ENCODE measurements at places on chromosomes 6 and 20.

- H3K27ac ChIP-seq: peak overlapping the region; percentile 17
- H3K36me3 ChIP-seq: no peaks in the 10 kb centered on the region
- DNase-seq: no peak
- H3K4me3 ChIP-seq: no peak overlapping the region
- no peaks in the 10 kb centered on the region for H3K27me3 ChIP-seq
Measured at GRCh38 chr6:33728438-33728837, 16.9 kb upstream of the UQCC2 start.

DNA sequence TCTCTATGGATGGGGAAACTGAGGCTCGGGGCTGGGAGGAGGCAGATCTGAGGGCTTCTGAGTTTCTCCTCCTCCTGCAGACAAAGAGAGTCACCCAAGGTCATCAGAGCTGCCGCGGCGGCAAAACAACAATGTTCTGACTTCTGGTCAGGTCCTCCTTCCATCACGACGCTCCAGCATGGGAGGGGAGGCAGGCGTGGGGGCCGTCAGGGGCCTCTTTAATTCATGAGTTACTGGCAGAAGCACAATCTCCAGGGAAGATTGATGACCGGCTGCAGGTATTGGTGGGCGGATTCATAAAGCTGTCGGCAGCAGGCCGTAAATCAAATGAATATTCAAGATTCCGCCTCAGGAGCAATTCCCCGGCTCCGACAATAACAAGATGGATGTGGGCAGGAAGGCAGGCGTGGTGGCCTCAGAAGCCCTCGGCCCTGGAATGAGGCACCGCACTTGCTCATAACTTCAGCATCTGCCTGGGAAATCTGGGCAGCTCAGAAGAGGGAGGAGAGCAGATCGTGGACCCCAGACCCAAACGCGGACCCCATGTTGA, 19.1 kb downstream of the PCK1 start:
- no peak overlapping the region for H3K4me3 ChIP-seq
- H3K4me1 ChIP-seq: peaks cover 14% of the 10 kb centered on the region
- DNase-seq: no peak
- H3K27me3 ChIP-seq: no peaks in the 10 kb centered on the region
- no peaks in the 10 kb centered on the region for H3K36me3 ChIP-seq

DNA sequence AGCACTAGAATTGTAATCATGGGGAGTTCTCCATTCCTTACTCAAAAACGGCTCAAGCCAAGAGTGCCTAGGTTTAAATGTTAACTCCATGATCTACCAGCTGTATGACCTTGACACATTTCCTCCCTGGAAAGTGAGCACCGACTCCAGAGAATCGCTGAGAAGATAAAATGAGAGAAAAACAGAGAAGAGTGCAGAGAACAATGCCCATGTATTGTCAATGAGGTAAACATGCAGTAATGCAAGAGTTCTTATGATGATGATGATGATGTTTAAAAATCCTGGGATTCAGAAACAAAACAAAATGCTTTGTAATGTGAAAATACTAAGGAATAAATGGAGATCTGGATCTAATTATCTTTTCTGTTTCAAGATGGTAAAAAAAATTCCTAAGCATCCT, 64.8 kb upstream of the BEND6 start:
- H3K4me3 ChIP-seq: no peak overlapping the region
- no peak for DNase-seq
- H3K27ac ChIP-seq: no peak overlapping the region
- H3K27me3 ChIP-seq: no peaks in the 10 kb centered on the region
- H3K36me3 ChIP-seq: no peaks in the 10 kb centered on the region
- no peaks in the 10 kb centered on the region for H3K4me1 ChIP-seq

GRCh38 chr6:17957904-17958620, 29.4 kb downstream of the KIF13A start:
- no peak overlapping the region for H3K27ac ChIP-seq
- DNase-seq: no peak
- no peaks in the 10 kb centered on the region for H3K36me3 ChIP-seq
- no peak overlapping the region for H3K4me3 ChIP-seq
- peaks cover 14% of the 10 kb centered on the region for H3K4me1 ChIP-seq
- H3K27me3 ChIP-seq: no peaks in the 10 kb centered on the region

- no peak for DNase-seq
- H3K4me3 ChIP-seq: no peak overlapping the region
- no peaks in the 10 kb centered on the region for H3K36me3 ChIP-seq
- no peaks in the 10 kb centered on the region for H3K27me3 ChIP-seq
- H3K27ac ChIP-seq: no peak overlapping the region
Measured at GRCh38 chr6:137767911-137768690, 99.0 kb upstream of the TNFAIP3 start.

DNA sequence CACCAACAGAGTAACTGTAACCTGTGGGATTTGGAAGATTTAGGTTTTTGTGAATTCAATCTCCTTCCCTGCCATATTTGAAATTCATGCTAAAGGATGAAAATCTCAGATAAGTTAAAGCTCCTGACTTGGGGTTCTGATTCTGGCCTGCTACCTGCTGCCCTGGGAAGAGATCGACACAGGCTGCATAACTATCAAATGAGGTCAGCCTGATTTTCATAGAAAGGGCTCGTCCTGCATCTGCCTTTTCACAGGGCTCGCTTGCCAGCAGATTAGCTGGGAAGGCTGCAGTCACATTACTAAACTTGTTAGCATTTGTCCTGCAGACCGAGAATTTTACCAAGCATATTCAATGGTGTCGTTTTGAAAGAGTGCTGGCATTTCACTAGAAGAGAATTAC, 14.6 kb downstream of the GCLC start:
- peaks cover 26% of the 10 kb centered on the region for H3K4me1 ChIP-seq
- peak overlapping the region; percentile 9 for H3K27ac ChIP-seq

GRCh38 chr20:10065154-10065833, 30.5 kb downstream of the ANKEF1 start:
- H3K4me3 ChIP-seq: no peak overlapping the region
- H3K36me3 ChIP-seq: no peaks in the 10 kb centered on the region

GRCh38 chr20:4165984-4166725, 150.8 kb upstream of the RNF24 start:
- H3K27me3 ChIP-seq: no peaks in the 10 kb centered on the region
- no peak overlapping the region for H3K4me3 ChIP-seq
- DNase-seq: no peak
- H3K36me3 ChIP-seq: no peaks in the 10 kb centered on the region
- H3K27ac ChIP-seq: no peak overlapping the region
- H3K4me1 ChIP-seq: peaks cover 26% of the 10 kb centered on the region

- no peak for DNase-seq
- no peak overlapping the region for H3K4me3 ChIP-seq
- H3K4me1 ChIP-seq: no peaks in the 10 kb centered on the region
- H3K27me3 ChIP-seq: no peaks in the 10 kb centered on the region
- peaks cover 7% of the 10 kb centered on the region for H3K36me3 ChIP-seq
Measured at GRCh38 chr6:134979142-134979541, 29.2 kb upstream of the ALDH8A1 start.

DNA sequence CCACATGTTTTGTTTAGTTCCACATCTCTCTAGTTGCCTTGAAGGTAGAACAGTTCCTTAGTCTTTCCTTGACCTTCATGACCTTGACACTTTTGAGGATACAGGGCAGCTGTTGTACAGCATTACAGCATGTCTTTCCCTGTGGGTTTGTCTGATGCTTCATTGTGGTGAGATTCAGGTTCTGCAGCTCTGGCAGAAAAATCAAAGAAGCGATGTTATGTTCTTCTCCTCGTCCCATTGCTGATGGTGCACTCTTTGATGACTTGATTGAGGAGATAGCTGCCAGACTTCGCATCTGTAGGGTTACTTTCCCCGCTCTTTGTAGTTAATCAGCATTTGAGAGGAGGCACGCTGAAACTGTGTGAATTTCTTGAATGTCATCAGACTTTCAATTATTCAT, 12.0 kb downstream of the CEBPB start:
- DNase-seq: no peak
- no peaks in the 10 kb centered on the region for H3K27me3 ChIP-seq
- H3K4me3 ChIP-seq: no peak overlapping the region
- no peaks in the 10 kb centered on the region for H3K36me3 ChIP-seq
- H3K27ac ChIP-seq: no peak overlapping the region

- H3K27ac ChIP-seq: no peak overlapping the region
- DNase-seq: no peak
- no peaks in the 10 kb centered on the region for H3K36me3 ChIP-seq
- no peak overlapping the region for H3K4me3 ChIP-seq
- no peaks in the 10 kb centered on the region for H3K4me1 ChIP-seq
- no peaks in the 10 kb centered on the region for H3K27me3 ChIP-seq
Measured at GRCh38 chr6:34130862-34131261, 15.0 kb downstream of the GRM4 start.

DNA sequence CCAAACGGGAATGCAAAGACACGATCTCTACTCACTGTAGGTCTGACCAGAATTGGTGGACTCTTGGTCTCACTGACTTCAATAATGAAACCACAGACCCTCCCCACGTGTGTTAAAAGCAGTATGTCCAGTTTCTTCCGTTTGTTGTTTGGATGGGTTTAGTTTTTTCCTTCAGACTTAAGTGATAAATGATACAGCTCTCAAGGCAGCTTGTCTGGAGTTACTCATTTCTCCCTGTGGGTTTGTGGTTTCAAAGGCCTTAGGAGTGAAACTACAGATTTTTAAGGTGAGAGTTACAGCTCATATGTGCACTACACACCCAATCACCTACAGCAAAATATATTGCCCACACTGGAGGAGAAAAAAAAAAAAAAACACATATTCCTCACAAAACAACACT, 86.7 kb upstream of the STMND1 start:
- H3K36me3 ChIP-seq: no peaks in the 10 kb centered on the region
- no peaks in the 10 kb centered on the region for H3K4me1 ChIP-seq
- H3K27me3 ChIP-seq: no peaks in the 10 kb centered on the region
- no peak for DNase-seq

DNA sequence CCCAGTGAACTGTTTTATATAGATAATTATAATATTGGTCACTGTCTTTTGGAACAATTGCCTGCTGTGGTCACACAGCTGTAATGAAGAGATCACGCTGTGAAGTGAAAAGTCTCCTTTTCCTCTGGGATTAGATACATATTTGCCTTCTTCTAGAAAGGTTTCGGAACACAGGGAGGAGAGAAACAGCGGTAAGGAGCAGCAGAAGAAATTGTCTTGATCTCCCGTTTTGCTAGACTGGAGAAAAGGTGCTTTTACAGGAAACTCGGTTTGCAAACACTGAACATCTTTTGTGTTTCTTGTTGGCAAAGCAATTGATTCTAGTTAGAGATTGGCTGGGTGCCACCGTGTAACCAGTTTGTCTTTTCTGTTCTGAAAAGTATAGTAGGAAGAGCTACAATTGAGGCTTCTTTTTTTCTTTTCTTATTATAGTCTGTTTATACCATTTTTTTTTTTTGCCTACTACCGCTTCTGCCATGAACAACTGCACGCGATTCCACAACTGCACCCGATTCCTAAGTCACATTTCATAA, 404.1 kb upstream of the ID4 start:
- no peak overlapping the region for H3K4me3 ChIP-seq
- peaks cover 9% of the 10 kb centered on the region for H3K4me1 ChIP-seq
- no peaks in the 10 kb centered on the region for H3K36me3 ChIP-seq
- H3K27ac ChIP-seq: peak overlapping the region; percentile 81

DNA sequence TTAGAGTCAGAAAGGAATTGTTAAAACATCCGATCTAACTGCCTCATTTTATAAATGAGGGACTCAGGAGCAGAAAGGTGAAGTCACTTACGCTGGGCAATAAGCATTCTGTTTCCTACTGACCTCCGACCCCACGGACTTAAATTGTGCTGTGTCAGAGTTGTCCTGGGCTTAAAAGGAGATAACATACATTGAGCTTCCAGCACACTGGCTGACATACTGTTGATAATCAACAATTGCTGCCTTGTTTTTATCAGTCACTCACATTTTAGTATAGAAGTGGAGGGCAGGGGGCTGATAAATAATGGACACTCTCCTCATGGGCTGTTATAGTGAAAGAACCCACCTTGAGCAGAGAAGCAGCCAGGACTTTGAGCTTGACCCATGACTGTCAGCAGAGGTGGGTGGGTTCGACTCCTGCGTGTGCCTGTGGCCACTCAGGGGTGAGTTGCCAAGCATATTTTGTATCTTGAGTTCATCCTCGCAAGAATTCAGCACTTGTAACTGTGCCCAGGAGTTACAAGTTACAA, 166.5 kb upstream of the JARID2 start:
- no peak for DNase-seq
- no peaks in the 10 kb centered on the region for H3K4me1 ChIP-seq
- no peaks in the 10 kb centered on the region for H3K27me3 ChIP-seq
- H3K27ac ChIP-seq: no peak overlapping the region
- no peak overlapping the region for H3K4me3 ChIP-seq

DNA sequence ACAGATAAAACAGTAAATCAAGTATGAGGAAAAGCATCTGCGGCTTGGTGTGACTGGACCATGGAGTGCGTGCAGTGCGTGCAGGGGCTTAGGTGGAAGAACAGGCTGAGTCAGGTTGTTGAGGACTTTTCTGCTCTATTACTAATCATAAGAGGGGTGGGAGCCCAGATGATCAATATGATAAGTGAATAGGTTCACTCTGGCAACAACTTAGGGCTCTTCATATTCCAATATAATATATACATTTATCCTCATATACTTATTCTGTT, 56.4 kb downstream of the PDE10A start:
- H3K4me3 ChIP-seq: no peak overlapping the region
- no peak overlapping the region for H3K27ac ChIP-seq
- DNase-seq: no peak

DNA sequence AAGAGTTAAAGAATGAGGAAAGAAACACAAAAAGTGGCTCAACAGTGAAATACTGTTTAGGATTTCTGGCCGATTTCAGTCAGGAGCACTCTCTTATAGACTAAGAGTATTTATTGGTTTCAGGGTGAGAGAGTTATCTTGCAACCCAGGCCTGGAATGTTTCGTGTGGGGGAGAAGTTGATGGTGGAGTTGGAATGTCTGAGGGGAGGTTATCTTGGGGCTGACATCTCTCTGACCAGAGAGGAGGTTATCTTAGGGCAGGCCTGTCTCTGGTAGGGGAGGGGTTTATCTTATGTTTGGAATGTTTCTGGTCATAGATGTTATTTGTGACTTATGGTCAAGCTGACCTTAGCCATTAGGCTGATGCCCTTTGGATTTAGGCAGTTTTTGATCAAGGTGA, 80.3 kb downstream of the HTR1B start:
- no peak overlapping the region for H3K4me3 ChIP-seq
- no peaks in the 10 kb centered on the region for H3K27me3 ChIP-seq
- no peak for DNase-seq
- no peak overlapping the region for H3K27ac ChIP-seq

GRCh38 chr6:36837686-36838085, 1.6 kb downstream of the CPNE5 start:
- H3K27ac ChIP-seq: no peak overlapping the region
- no peak for DNase-seq
- no peaks in the 10 kb centered on the region for H3K36me3 ChIP-seq
- H3K4me1 ChIP-seq: peaks cover 18% of the 10 kb centered on the region
- no peak overlapping the region for H3K4me3 ChIP-seq
- H3K27me3 ChIP-seq: no peaks in the 10 kb centered on the region

DNA sequence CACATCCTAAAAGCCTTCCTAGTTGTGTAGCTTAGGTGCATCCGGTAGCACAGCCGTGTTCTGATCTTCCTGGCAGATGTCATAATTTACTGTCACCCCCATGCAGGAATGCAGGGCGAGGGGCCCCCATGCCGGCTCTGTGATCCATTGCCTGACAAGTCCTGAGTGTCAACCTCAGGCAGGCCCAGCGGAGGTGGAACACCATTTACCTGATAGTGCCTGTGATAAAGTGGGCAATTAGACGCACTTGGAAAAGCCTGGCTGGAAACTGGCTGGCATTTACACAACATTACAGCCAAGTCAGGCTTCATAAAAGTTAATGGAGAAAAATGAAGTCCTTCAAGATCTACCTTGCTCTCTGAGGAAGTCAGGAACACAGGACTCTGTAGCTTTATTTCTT, 521.4 kb upstream of the JAG1 start:
- no peak overlapping the region for H3K27ac ChIP-seq
- no peaks in the 10 kb centered on the region for H3K27me3 ChIP-seq
- H3K4me3 ChIP-seq: no peak overlapping the region
- no peaks in the 10 kb centered on the region for H3K36me3 ChIP-seq
- peaks cover 7% of the 10 kb centered on the region for H3K4me1 ChIP-seq
- no peak for DNase-seq

All from esophagus squamous epithelium (tissue), 5 donors.